ENCODE measurements at places on chromosomes 3 and 15. TPM values are rescaled to one million over a fixed set of nuclear protein-coding genes. Genes with fewer than 3 reads are reported as not detected.

- no peak for DNase-seq
These were observed 94.6 kb downstream of the CDIN1 start for GRCh38 chr15:36673987-36674386.

DNA sequence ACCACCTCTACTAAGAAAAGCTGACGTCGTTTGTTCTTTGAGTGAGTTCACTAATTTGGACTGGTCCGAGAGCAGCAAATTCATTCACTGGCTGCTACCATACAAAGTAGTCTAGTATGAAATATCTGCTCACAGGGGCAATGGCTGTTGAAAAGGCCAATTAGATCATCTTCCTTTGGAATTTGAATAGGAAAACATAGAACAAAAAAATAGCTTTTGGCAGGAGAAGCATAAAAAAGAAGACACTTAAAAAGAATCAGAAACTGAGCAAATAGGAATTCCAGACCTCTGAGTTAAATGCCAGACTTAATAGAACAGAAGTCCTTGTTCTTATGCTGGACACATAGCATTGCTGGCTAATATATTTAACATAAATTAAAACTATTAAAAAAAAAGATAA lies 159.3 kb downstream of the IL1RAP start:
- DNase-seq = no peak

GRCh38 chr15:77988347-77989295 lies 88.9 kb downstream of the TBC1D2B start:
- DNase-seq = no peak

DNA sequence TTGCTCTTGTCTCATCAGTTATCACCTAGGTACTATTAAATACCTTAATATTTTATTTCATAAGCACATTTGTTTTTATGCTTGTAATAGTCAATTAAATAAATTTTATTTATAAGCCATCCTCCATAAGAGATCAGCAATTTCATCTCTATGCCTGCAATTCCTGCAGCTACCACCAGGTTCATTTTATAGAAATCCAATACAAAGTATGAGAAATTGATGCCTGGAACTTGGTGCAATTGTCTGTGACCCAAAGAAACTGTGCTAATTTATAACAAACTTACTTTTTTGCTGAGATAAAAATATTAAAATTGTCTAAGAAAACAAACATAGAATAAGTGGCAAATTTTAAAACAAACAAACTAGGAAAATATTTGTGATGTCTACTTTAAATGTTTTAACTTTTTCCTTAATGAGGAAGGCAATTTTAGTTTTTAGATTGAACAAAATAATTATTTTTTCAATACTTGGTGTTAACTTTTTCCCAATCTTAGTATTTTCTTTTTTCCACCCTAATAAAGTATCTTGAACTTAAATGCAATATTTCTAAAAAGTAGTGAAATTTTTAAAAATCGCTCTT lies 1026.6 kb downstream of the ROBO1 start:
- no peak for DNase-seq

- DNase-seq = peak; percentile 42
These were observed 16.4 kb downstream of the EHD4 start for GRCh38 chr15:41955807-41956525.

GRCh38 chr3:101854608-101855304 lies 5.4 kb downstream of the NFKBIZ start:
- DNase-seq = peak; percentile 43

DNA sequence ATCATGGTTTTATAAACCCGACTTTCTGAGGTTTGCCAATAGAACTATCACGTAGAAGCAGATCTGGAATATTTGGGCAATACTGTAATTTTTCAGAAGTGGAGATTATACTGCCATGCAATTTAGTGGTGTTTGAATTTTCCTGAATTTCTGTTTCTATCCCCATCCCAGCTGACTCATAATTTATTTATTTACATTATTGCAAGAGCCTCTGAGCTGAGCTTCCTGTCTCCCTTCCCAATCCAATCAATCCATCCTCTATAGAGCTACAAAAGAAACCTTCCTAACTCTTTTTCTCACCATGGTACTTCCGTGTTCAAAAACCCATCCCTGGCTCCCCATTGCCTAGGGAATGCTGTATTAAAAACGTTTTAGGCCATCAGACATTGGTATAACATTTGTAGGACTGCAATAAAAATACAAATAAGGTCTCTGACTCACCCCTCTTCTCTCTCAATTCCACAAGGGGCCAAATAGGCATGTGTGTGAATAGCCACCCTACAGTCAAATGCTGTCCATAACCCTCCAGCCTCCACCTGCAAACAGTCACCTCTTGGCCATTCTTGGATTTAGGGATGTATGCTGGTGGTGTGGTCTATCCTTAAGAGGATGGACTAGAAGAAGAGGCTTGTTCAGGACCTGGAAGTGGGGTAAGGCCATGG lies 190.7 kb downstream of the CD47 start:
- no peak for DNase-seq

- peak; percentile 85 for DNase-seq
These were observed 99.0 kb downstream of the TMCC1 start for GRCh38 chr3:129794311-129795185.

DNA sequence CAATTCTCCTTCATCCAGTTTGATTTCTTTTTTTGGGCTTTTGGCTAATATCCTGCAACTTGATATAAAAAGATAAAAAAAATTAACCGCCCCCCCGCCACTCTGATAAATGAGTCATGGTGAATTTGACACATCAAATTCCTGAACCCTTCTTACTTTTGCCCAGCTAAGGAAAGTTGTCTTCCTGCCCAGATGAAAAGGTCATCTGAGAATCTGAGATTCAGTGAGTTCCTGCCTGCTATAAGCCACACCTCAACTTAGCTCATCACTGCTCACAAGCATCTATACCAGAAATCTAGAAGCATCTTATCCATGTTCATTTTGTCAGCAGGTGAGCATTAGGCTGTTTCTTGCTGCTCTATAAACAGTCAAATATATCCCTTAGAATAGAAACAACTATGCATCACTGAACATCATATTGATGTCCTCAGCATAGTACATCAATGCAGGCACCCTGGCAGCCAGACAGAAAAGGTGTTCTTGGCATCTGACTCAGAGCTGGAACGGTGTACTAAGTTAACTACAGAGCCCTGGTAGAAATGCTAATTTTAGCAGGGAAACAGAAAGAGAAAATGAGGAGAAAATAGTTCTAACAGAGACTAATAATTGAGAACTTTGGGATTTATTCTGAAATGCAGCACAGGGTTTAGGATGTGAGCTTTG lies 77.1 kb downstream of the SEMA6D start:
- DNase-seq = no peak

DNA sequence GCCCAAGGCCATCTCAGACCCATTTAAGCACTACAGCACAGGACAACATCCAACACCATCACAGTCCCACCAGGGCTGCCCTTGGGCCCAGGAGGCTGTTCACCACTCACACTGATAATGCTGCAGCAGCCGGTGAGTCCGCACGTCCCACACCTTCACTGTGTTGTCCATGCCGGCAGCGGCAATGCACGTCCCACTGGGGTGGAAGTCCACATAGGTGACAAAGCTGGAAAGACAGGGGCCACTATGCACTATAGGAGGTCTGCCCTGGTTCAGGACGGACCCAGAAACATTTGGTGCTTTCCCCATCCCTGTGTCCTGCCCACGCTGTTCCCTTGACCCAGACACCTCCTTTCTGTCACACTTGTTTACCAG lies 8.5 kb downstream of the POC1A start:
- no peak for DNase-seq

- DNase-seq = no peak
These were observed 187.0 kb downstream of the NTRK3 start for GRCh38 chr15:88069561-88069960.

DNA sequence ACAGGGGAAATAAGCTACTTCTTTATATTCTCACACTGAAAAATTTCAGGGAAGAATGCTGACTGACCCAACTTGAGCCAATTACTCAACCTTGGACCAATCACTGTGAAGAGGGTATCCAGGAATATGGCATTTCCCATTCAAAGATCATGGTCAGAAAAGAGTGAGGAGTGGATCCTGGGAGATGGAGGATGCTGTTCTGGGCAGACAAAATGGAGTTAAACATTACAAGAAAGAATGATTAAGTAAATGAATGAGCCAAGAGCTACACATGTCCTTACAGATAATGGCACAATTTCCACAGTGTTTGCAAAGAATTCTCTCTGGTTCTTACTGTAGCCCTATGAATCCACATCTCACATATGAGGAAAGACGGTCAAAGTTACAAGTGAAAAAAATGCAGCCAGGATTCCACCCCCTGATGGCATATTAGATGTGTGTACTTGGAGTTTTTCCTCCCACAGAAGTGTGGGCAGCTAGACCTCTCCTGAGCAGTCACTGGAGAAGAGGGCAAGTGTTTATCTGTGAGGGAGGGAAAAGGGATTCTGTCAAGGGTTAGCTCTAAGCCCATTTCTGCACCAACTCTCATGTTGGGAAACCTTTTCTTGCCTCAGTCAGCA lies 33.8 kb downstream of the AMOTL2 start:
- no peak for DNase-seq

DNA sequence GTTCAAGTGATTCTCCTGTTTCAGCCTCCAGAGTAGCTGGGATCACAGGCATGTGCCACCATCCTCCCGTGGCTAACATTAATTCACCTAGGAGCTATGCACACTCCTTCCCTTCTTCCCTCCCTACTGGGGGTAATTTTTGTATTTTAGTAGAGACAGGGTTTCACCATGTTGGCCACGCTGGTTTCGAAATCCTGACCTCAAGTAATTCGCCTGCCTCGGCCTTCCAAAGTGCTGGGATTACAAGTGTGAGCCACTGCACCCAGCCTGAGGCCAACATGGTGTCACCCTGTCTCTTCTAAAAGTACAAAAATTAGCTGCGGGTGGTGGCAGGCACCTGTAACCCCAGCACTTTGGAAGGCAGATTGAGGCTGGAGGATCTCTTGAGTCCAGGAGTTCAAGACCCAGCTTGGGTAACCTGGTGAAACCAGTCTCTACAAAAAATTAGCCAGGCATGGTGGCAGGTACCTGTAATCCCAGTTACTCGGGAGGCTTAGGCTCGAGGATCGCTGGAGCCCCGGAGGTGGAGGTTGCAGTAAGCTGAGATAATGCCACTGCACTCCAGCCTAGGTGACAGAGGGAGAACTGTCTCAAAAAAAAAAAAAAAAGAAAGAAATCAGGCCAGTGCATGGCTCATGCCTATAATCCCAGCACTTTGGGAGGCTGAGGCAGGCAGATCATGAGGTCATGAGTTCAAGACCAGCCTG lies 6.1 kb downstream of the RNU5B-1 start:
- DNase-seq = no peak

DNA sequence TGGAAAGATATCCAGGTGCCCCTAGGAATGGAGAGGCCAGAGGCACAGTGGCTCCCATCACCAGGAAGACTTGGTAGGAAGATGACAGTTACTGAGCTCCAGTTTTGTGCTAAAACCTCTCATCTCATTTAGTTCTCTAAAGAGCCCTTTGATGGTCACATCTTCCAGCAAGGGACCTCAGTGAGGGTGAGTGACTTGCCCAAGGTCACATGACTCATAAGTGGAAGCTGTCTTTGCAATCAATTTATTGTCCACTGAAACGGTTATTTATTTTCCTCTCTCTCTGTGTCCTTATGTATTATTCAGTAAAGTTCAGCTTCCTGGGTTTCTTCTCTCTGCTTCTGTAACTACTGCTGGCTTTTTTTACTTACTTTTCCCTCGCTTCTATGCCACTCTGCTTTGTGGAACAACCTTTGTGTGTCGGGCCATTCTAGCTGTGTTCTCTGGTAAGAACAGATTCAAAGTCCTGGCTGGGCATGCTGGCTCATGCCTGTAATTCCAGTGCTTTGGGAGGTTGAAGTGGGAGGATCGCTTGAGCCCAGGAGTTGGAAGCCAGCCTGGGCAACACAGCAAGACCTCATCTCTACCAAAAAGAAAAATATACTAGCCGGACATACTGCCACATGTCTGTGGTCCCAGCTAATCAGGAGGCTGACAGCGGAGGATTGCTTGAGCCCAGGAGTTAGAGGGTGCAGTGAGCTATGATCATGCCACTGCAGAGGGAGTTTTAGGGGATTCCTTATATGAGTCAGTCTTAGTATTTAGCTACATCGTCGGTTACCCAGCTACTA lies 55.9 kb downstream of the PDIA5 start:
- no peak for DNase-seq

- peak; percentile 25 for DNase-seq
These were observed 24.2 kb downstream of the NMNAT3 start for GRCh38 chr3:139653582-139653981.

GRCh38 chr3:152874896-152875749 lies 40.2 kb downstream of the P2RY1 start:
- DNase-seq = no peak

DNA sequence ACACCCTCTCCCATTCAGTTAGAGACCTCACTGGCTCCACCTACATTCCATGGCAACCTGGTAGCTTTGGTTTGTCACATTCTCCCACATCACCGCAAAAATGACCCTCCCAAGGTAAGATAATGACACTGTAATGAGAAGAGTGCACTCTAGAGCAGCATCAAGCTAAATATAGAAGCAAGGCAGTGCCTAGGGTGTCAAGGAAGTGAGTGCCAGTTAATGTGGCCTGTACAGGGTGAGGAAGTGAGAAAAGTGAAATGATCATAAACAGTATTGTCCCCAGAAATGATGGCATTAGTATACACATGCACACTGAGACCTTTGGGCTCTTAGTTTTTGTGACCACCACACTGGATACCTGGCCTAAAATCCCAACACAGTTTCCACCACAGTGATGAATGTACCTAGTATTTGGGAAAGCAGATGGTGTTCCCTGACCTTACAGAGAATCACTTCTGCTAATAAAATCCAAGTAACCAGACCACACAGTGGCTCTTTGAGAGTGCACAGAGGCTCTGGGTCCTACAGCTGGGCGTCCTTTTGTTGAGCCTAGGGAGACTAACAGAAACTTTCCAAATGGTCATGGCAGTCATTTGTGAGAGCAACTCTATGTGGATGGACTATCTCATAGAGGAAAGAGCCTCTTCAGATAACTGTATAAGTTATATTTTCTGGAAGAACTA lies 106.6 kb downstream of the ARPP21 start:
- DNase-seq = no peak

DNA sequence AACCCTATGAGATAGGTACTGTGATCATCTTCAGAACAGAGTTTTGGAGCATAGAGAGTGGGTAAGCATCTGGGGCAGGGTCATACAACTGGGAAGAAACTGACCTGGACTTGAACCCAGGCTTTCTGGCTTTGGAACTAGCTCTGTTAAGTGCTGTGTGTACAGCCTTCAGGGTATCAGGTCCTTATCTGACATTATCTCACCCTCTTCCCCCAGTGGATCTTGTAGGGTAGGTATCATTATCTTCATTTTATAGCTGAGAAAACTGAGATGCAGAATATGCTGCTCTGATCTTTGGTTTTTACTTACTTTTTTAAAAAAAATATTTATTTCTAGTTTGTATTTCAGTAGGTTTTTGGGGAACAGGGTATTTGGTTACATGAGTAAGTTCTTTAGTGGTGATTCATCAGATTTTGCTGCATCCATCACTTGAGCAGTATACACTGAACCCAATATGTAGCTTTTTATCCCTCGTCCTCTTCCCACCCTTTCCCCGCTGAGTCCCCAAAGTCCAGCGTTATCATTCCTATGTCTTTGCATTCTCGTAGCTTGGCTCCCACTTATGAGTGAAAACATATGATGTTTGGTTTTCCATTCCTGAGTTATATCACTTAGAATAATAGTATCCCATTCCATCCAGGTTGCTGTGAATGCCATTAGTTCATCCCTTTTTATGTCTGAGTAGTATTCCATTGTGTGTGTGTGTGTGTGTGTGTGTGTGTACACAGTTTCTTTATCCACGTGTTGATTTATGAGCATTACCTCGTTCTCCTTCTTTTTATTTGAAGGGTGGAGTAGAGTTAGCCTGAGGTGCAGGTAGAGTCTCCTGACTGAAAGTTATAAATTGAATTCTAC lies 271.2 kb downstream of the PTPRG start:
- DNase-seq = no peak

Gene MYEF2
- 37.3 TPM for total RNA-seq

Gene GOLGA6L2
- total RNA-seq = not detected

Gene FAM174B
- total RNA-seq = 79.4 TPM

Gene PLD1
- total RNA-seq = 5.5 TPM

Gene LYZL4
- not detected for total RNA-seq

Gene SIDT1
- 1.0 TPM for total RNA-seq
